NB4 (cell line): ENCODE measurements at places on chromosomes 7 and 10.

- no peak for DNase-seq
These were observed 104.1 kb downstream of the GRB10 start for GRCh38 chr7:50678586-50678985.

DNA sequence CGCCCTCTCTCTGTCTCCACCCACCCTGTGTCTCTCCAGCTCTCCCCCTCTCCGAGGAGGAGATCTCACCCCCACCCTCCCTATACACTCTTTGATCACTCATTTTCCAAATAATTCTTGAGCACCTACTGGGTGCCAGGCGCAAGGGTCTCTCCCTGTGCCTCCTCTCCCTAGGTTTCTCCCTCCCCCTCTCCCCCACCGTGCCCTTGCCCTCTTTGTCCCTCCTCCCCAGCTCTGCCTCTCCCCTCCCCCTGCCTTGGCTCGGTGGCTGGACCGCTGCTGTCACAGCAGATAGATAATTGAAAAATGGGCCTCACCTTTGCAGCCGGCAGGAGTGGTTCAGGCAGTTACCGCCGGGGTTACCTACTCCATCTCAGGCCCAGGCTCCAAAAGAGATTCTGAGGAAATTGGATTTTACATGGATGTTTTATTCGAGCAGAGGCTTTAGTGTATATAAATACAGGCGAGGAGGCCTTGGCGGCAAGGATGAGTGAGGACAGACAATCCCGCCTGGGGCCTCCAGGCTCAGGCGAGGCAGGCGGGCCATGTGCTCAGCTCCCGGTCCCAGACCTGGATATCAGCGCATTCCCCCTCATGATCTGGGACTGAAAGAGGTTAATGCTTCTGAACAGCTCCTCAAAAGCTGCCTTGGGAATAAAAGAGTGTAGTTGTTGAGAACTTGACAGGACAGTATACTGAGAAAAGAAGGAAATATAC lies 60.8 kb upstream of the BTRC start:
- DNase-seq = no peak

DNA sequence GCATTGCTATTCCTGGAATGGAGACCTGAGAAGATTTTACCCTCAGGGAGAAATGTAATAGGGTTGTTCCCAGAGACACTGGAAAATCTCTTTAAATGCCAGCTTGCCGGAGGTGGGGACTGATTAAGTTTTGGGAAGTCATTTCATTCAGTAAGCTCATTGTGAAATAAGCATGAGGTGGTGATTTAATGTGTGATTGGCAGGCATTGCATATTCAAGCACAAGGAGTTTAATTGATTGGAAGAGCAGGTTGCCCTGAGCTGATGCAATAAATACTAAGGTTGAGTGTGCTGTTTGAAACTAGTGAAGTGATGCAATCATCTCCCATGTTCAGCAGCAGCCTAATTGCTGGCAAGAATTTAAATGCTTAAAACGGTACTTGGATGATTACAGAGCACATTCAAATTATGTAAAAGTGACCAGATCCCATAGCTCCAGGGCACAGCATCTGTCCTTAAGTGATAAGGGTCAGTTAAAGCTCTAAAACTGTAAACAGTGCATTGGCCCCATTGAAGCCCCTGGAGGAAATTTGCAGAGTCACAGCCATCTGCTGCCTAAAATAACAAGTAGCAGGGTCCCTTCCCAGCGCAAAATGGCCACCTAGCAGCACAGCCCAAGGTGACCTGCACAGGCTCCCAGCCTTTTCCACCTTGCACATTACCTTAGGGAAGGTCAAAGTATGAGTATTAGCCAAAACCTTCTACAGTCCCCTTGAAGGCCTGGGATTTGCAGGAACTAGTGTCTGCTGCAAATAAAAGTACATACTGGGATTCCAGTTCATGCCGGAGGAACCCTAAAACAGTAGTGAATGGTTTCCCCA lies 92.1 kb downstream of the CCDC71L start:
- peak; percentile 89 for DNase-seq

GRCh38 chr10:58932577-58933314 lies 243.7 kb upstream of the PHYHIPL start:
- no peak for DNase-seq

GRCh38 chr7:30652698-30653641 lies 29.3 kb downstream of the CRHR2 start:
- no peak for DNase-seq

DNA sequence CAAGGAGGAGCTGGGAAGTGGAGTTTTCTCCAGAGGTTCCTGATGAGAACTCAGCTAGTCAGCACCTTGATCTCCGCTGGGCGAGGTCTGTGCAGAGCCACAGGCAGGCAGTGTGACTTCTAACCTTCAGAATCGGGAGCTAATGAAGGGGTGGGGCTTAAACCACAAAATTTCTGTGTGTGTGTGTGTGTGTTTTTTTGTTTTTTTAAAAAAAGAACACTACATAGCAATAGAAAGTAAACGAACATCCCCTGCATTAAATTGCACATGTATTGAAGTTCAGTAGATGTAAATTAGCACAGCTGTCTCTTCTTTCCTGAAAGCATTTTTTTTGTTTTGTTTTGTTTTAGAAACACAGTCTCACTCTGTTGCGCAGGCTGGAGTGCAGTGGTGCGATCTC lies 46.2 kb downstream of the RBM17 start:
- no peak for DNase-seq

DNA sequence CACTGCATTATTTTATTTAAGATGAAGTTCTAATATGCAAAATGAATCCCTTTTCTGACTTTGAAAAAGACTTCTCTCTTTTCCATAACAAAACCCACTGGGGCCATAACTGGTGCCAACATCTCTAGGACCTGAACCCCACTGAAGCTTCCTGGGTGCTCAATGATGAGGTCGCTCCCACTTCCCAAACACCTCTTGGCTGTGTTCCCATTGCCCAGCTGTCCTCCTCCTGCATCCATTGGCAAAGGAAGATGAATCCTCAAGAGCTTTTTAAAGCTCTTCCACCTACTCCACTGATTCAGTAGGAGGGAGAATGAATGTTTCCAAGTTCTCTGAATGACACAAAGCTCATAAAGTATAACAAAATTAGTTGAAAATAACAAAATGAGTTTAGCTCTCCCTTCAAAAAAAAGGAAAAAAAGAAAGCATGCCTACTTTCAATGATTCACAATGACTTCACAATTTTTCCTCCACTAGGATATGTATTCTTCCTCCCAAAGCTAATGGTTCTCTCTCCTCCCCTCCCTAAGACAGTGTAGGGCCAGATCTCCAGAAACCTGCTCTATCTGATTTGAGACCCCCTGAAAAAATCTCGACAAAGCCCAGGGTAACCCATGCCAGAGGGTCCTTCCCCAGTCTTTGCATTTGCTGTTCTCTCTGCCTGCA lies 64.8 kb downstream of the SORBS1 start:
- DNase-seq = no peak

DNA sequence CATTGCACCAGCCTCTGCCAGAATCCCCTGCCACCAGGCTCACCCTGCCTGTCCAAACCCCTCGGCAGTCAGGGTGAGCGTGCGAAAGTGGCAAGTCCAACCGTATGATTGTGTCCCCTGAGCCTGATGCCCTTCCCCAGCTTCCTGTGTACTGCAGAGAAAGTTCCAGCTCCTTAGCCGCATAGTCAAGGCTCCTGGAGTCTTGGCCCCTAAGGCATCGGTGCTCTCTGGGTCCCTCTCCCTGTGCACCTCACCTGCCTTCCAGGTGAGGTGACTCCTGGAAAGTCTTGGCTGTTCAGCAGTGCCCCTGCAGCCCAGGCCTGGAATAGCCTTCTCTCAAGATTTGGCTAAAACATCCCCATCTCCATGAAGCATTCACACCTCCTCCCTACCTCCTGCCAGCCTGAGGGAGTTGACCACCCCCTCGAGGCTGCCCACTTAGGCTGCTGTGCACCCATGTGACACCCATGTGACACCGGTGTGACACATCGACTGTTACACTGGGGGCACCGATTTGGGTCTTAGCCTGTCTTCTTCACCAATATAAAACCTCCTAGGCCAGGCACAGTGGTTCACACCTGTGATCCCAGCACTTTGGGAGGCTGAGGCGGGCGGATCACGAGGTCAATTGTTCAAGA lies 56.1 kb upstream of the ELN start:
- DNase-seq = no peak

DNA sequence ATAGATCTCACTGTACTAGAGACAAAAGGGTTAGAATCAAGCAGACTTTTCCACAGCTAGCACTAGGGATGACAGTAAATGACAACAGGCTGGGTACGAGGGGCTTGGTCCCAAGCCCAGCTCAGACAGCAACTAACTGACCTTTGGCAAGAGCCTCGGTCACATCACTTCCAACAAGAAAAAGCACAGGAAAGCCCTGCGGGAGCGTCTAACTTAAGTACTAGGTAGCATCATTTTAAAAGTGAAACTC lies 22.8 kb downstream of the CALML3 start:
- DNase-seq = no peak

DNA sequence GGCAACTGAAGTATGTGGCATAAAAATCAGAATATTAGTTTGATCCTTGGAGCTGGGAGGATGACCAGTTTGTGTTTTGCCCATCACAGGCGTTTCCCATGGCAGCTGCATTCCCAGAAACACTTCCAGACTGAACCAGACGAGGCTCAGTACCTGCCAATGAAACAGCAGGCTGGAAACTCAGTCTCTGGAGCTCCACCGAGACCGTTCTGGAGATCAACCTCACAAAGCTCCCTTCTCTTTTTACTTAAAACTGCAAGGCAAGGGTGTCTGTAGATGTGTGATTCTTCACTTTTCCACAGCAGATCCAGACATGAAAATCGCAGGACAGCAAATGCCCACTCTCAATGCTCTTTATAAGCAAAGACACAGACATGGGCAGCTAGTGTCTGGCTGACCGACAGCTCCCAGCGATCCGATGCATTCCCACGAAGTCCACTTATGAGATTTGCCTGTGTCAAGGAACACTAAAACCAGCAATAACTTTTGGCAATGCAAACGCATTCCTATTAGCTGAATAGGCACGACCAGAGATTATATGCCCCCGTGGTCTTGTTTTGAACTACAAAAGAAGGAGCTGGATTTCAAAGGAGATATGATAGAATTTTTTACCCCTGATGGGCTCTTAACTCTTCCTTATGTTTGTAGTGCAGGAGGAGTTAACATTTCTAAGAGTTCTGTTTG lies 72.6 kb downstream of the ADAM12 start:
- no peak for DNase-seq

- DNase-seq = no peak
These were observed at the start of gene LRRC17 for GRCh38 chr7:102912742-102913141. TSS of gene LRRC17 (plus strand) at chr7:102913000. CDS start at chr7:102933914, 20,914 bp downstream.

- DNase-seq = no peak
These were observed 197.7 kb upstream of the POT1 start for GRCh38 chr7:125127304-125127703.

DNA sequence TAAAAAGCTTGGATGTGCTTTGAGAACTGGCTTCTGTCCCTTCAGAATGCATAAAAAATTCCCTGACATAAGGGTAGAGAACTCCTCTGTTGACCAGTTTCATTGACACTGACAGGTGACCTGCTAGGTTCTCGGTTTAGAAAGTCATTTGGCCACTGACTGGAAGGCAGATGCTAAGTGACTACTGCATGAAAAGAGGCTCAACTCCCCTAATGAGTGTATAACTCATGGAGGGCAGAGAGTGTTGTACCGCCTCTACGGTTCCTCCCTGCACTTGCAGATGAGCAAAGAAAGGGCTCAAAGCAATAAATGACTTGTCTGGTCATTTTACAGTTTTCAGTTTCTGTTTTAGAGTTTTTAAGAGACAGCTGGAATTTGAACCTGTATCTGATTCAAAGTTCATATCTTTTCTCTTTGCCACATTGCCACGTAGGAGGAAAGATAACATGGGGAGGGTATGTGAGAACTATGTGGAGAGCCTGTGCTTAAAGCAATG lies 2.9 kb upstream of the FGL2 start:
- DNase-seq = no peak

DNA sequence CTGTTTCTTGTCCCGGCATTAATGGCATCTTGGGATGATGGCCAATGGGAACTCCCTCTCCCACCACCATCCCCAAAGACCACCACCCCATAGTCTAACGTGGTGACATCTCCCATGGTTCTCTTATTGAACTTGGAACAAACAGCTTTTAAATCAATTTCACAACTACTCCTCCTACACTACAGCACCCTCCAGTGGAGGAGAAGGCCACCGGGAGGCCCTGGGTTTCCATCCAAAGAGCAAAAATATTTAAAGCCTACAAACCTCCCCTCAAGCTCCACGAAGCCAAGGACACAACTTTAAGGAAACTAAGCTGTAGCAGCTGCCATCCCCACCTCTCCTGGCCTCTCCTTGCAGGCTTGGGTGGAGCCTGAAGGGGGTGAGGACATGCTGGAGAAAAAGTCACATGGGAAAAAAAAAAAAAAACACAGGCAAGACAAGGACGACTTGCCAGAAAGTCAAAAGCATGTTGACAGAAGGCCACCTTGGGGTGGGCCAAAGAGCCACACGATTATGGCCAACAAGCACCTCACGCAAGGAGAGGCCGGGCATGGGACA lies 94.0 kb upstream of the LANCL2 start:
- DNase-seq = peak; percentile 30

DNA sequence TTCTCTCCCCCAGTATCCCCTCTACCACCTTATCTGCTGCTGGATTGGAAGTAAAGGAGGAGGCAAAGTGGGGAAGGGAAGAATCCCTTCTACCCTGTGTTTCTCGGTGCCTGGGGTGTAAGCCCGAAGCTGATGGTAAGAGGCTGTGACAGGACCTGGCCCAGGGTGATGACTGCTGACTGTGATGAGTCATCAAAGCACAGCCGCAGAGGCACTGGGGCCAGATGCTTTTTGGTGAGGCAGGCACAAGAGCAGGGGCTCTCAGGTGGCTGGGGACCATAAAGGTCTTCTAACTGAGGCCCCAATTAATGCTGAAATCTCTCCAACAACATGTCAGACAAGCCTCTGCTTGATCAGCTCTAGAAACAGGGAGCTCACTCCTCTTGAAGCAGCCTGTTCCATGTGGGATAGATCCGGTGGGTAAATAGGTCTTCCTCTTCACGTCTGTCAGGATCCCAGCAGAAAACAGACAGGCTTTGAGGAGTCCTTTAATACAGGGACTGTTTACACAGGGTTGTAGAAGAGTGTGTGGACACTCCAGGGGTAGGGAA lies 86.1 kb upstream of the PCBD1 start:
- DNase-seq = peak; percentile 31

DNA sequence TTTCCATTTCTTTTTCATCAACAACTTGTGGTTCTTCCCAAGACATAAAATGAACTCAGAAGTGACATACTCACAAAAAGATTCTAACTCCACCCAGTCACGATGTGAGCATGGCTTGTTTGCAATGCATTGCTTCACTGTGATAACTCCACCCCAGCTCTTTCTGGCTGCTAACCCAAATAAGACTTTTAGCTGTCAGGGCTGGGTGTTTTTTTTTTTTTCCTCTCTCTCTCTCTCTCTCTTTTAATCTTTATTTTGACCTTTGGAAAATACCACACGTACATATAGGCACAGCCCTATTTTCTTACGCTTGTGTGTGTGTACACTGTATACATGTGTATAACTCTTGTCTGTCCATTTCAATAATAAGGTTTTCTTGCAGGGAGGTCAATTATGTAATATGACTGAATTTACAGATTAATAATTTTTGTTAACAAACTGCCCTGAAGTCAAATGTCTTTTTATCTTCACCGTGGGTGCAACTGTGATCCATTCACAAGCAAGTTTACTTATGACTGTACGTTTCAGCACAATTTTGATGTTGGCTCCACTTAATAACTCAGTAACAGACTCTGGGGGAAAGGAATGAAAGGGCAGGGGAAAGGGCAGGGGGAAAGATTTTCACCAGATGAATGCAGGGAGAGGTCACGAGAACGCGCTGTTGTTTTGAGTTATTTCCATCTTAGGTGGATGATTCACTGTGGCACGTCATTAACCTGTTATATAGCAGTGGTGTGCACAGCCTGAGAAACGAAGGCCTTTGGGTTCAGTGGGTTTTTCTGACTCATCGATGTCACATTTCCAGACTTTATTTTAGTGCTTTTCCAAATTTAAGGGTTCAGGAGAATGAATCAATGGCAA lies 49.1 kb downstream of the APBB1IP start:
- peak; percentile 11 for DNase-seq
